ENCODE measurements at places on chromosomes 2 and 18.

- DNase-seq: peak; percentile 25
Measured at GRCh38 chr2:23385748-23386338, 864 bp downstream of the KLHL29 start.

GRCh38 chr2:53104263-53104662 lies 663.3 kb upstream of the CHAC2 start:
- no peak for DNase-seq

GRCh38 chr2:98479959-98480524 lies 35.4 kb downstream of the INPP4A start:
- peak; percentile 65 for DNase-seq

DNA sequence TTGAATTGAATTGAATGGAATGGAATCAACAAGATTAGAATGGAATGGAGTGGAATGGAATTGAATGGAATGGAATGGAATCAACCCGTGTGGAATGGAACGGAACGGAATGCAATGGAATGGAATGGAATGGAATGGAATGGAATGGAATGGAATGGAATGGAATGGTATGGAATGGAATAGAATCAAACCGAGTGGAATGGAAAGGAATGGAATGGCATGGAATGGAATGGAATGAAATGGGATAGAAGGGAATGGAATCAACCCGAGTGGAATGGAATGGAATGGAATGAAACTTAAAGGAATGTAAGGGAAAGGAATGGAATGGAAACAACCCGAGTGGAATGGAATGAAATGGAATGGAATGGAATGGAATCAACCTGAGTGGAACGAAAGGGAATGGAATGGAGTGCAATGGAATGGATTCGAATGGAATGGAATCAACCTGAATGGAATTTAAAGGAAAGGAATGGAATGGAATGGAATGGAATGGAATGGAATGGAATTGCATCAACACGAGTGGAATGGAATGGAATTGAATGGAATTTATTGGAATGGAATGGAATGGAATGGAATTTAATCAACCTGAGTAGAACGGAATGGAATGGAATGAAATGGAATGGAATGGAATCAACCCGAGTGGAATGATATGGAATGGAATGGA lies 1146.6 kb downstream of the RPIA start:
- DNase-seq: no peak

- no peak for DNase-seq
Measured at GRCh38 chr18:49654347-49654746, 92.5 kb downstream of the LIPG start.

- DNase-seq: no peak
Measured at GRCh38 chr2:17628349-17629261, 88.1 kb downstream of the VSNL1 start.

GRCh38 chr18:74534981-74535649 lies 815 bp downstream of the CNDP1 start:
- DNase-seq: no peak

- no peak for DNase-seq
Measured at GRCh38 chr18:29879763-29880162, 1162.8 kb downstream of the DSC3 start.

- DNase-seq: no peak
Measured at GRCh38 chr2:42125841-42126594, 43.1 kb upstream of the EML4 start.

GRCh38 chr2:241029599-241030332 lies 31.3 kb downstream of the SNED1 start:
- no peak for DNase-seq

DNA sequence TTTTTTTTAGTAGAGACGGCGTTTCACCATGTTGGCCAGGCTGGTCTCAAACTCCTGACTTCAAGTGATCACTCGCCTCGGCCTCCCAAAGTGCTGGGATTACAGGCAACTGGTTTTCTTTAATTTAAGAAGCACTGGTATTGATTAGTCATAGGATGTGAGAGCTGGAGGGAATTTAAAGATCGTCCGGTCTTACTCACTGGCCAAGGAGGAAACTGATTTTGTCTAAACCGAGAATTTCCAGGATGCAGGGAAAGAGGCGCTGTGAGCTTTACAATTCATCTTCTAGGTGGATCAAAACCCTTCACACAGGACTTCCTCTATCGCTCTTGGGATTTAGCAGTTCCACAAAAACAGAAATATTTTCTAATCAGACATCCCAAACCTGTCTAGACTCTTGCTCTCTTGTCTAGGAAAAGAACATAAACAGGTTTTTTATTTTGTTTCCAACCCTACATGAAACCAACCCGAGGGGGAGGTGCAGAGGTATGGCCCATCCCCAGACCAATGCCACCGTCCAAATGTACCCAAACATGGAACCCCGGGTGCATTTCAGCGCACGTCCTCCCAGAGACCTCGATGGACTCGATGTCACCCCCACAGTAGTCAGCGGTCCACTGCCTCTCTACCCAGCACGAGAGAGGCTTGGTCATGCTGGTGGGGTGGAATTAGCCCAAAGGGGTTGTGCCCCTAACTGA lies 12.5 kb upstream of the TUBB6 start:
- DNase-seq: no peak

DNA sequence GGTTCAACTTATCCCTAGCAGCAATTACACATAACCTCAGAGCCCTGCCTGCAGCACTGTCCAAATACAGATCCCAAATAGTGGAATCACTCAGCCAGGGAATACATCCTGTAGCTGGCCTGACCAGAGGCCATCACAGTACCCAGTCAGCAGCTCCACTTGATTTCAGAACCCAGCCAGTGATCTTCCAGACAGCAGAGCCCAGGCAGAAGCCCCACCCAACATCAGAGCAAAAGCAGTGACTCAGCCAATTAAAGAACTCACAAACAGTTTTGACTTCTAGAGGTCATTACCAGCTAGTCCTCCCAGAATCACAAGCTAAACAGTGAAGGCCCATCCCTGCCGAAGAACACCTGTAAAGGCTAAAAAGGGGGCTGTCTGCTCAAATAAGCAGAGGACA lies 118.0 kb upstream of the SRD5A2 start:
- no peak for DNase-seq

DNA sequence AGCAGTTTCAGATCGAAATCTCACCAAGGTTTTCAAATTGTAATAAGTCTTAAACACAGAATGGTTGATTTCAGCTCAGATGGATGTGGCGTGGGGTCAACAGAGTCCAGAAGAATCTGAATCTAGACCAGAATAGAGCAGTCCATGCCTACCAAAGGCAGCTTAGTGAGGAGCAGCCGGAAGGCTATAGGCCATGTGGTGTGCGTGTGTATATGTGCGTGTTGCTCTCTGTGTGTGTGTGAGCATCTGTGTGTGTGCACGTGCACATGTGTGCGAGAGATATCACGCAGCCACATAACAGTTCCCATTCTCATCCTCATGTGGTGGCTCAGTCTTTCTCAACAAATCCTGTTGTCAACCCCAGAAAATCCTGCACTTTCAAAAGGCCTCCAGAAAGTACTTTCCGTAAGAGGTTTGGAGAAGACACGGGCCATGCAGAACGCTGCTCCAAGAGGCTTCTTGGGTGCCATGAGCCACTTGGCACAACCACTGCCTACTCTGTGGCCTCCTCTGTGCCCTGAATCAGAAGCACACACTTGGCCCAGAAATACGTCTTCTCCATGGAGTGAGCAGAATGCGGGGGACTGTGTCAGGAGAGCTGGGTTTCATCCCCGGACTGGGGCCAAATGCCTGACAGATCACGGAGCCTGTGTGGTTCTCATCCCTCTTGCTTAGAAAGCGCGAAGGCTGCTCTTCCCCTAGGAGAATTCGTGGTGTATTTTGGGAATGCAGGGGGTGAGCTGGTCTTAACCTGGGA lies 67.3 kb downstream of the ACKR3 start:
- DNase-seq: no peak
